ENCODE measurements at places on chromosomes 4 and X. TPM values are rescaled to one million over a fixed set of nuclear protein-coding genes. Genes with fewer than 3 reads are reported as not detected.

ITIH6 gene
- not detected for total RNA-seq

GLRA2 gene
- not detected for total RNA-seq

MGAT4D gene
- total RNA-seq, result not detected

MAGEA6 gene
- under 0.01 TPM for total RNA-seq

SPARCL1 gene
- under 0.01 TPM for total RNA-seq

ARHGAP36 gene
- total RNA-seq, result not detected

SPON2 gene
- 388 TPM for total RNA-seq

ABLIM2 gene
- total RNA-seq, result 0.14 TPM

Data from smooth muscle cell of bladder (primary cell).